Memory B cell (primary cell): ENCODE measurements at places on chromosomes 5 and 9.

GRCh38 chr5:36202521-36202961 lies 39.2 kb downstream of the NADK2 start:
- no peaks in the 10 kb centered on the region for H3K27me3 ChIP-seq
- no peak for DNase-seq
- H3K36me3 ChIP-seq = peaks cover 17% of the 10 kb centered on the region
- H3K27ac ChIP-seq = no peak overlapping the region

GRCh38 chr9:16171911-16172310 lies 619.1 kb downstream of the CCDC171 start:
- no peaks in the 10 kb centered on the region for H3K27me3 ChIP-seq
- no peak overlapping the region for H3K4me3 ChIP-seq
- H3K4me1 ChIP-seq = no peaks in the 10 kb centered on the region
- DNase-seq = no peak
- no peak overlapping the region for H3K27ac ChIP-seq

GRCh38 chr5:9787861-9788600 lies 157.9 kb upstream of the TAS2R1 start:
- DNase-seq = no peak
- no peak overlapping the region for H3K27ac ChIP-seq
- H3K36me3 ChIP-seq = no peaks in the 10 kb centered on the region
- no peaks in the 10 kb centered on the region for H3K27me3 ChIP-seq
- no peak overlapping the region for H3K4me3 ChIP-seq

- H3K27me3 ChIP-seq = no peaks in the 10 kb centered on the region
- no peaks in the 10 kb centered on the region for H3K36me3 ChIP-seq
- H3K27ac ChIP-seq = no peak overlapping the region
- H3K4me1 ChIP-seq = no peaks in the 10 kb centered on the region
- DNase-seq = no peak
These were observed 262.5 kb downstream of the TUSC1 start for GRCh38 chr9:25415718-25416117.

DNA sequence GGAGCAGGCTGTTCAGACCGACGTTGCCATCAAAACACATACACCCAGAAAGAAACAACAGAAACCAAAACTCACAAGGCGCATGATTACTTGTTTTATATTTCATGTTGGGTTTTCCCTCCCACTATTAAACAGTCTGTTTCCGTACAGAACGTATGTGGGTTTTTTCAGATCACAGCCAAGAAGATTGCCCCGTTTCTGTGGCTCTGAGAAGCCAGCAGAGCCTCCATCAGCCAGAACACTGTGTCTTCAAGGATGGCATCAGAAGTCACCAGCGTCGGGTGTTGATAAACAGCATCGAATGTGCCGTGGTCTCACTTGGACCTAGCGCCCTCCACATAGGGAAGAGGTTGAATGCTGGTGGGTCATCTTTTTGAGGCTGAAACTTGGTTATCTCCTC lies 42.8 kb downstream of the FAM78A start:
- H3K27me3 ChIP-seq = no peaks in the 10 kb centered on the region
- no peak overlapping the region for H3K4me3 ChIP-seq
- DNase-seq = no peak
- H3K36me3 ChIP-seq = peaks cover 17% of the 10 kb centered on the region
- peaks cover 8% of the 10 kb centered on the region for H3K4me1 ChIP-seq
- H3K27ac ChIP-seq = no peak overlapping the region
